ENCODE measurements at places on chromosomes 16 and 17. TPM values are rescaled to one million over a fixed set of nuclear protein-coding genes. Genes with fewer than 3 reads are reported as not detected.

GRCh38 chr17:71936977-71937376 lies 183.8 kb upstream of the SOX9 start:
- no peak overlapping the region for H3K4me3 ChIP-seq
- H3K36me3 ChIP-seq = no peaks in the 10 kb centered on the region
- no peak for DNase-seq
- H3K27ac ChIP-seq = no peak overlapping the region

- no peaks in the 10 kb centered on the region for H3K36me3 ChIP-seq
- no peak overlapping the region for H3K4me3 ChIP-seq
- H3K27me3 ChIP-seq = no peaks in the 10 kb centered on the region
- no peak overlapping the region for H3K27ac ChIP-seq
- no peak for DNase-seq
Observed at GRCh38 chr17:70955441-70955840, 786.1 kb downstream of the KCNJ2 start.

DNA sequence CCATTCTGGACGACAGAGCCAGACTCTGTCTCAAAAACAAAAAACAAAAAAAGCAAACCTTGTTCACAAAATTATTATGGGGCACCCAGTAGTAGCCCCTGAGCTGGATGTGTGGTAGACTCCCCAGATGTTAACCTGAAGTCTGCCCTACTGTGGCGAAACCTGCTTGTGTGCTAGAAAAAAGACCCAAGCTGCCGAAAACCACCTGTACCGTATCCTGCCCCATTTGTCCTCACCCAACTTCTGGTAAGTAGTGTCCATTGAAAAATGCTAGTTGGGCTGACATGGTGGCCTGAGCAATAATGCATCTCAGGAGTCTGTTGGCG lies 9.1 kb downstream of the RMI2 start:
- peaks cover 33% of the 10 kb centered on the region for H3K36me3 ChIP-seq
- H3K4me3 ChIP-seq = peak overlapping the region; percentile 46
- peaks cover 4% of the 10 kb centered on the region for H3K27me3 ChIP-seq
- H3K27ac ChIP-seq = peak overlapping the region; percentile 95

DNA sequence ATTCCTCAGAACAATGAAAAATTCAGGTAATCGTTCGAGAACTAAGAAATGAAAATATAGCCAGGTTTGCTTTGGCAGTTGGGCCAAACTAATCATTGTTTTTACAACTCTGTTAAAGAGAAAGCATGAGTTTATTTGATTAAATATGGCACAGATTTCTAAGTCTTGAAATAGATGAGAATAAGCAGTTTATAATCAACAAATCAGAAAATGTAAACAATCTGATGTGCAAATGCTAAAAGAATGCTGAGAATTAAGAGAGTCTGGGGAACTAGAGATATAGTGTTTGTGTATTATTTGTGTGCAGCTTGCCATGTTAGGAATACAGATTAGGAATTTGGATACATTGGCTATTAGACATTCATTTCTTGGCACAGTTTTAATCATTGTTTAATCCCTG lies 212.5 kb downstream of the TANC2 start:
- H3K27me3 ChIP-seq = no peaks in the 10 kb centered on the region
- no peak overlapping the region for H3K27ac ChIP-seq
- H3K4me1 ChIP-seq = no peaks in the 10 kb centered on the region
- no peak overlapping the region for H3K4me3 ChIP-seq
- peaks cover 6% of the 10 kb centered on the region for H3K36me3 ChIP-seq

GRCh38 chr16:88533381-88533917 lies 36.8 kb upstream of the ZC3H18 start:
- H3K27ac ChIP-seq = no peak overlapping the region
- no peak for DNase-seq
- no peak overlapping the region for H3K4me3 ChIP-seq
- H3K27me3 ChIP-seq = no peaks in the 10 kb centered on the region
- H3K36me3 ChIP-seq = peaks cover 5% of the 10 kb centered on the region

DNA sequence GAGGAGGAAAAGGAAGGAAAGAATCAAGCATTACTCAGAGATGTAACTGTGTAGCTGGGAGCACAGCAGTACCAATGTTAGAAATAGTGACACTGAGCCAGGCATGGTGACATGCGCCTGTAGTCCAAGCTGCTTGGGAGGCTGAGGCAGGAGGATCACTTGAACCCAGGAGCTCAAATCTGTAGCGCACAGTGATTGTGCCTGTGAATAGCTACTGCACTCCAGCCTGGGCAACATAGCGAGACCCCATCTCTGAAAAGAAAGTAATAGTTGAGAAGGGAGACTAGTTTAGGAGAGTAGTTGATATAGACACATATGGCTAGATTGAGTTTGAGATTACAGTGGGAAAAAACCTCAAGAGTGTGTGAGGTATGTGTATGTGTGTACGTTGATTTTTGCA lies 17.8 kb downstream of the MAP3K3 start:
- no peak for DNase-seq
- H3K27ac ChIP-seq = no peak overlapping the region
- peaks cover 9% of the 10 kb centered on the region for H3K4me1 ChIP-seq
- no peak overlapping the region for H3K4me3 ChIP-seq
- H3K27me3 ChIP-seq = no peaks in the 10 kb centered on the region
- H3K36me3 ChIP-seq = peaks cover 14% of the 10 kb centered on the region

DNA sequence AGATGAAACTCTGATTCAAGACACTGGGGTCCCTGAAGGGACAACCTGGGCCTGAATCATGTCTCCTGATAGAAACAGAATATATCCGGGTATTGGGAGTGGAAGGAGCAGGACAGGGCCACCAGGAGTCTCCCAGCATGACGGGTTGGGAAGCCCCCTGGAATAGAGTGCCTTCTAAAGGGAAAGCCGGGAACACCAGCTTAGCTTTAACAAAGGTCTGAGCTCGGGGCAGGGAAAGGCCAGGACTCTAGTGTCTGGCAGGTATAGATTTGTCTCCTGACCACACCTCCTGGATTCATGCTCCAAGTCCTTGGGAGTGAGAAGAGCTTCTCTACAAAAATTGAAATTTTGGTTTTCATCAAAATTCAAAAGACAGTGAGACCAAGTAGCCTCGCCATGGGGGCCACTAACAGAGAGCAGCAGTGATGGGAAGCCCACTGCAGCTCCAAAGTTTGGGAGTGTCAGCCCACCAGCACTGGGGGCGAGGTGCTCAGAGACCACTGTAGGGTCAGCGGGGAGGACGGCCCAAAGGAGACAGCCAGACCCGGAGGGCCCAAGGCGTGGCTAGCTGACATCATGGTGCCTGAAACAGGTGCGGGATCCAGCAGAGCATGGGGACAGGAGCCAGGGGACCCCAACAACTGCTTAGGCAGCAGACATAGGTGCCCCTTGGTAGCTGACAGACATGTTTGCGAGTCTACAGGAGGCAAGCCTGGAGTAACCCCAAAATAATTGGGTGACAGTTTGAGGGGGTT lies 81.0 kb downstream of the C16orf78 start:
- H3K36me3 ChIP-seq = no peaks in the 10 kb centered on the region
- H3K27ac ChIP-seq = no peak overlapping the region
- H3K27me3 ChIP-seq = no peaks in the 10 kb centered on the region
- no peak overlapping the region for H3K4me3 ChIP-seq

GRCh38 chr17:74380086-74380958 lies 13.0 kb downstream of the GPR142 start:
- H3K27ac ChIP-seq = no peak overlapping the region
- H3K4me1 ChIP-seq = no peaks in the 10 kb centered on the region
- no peak overlapping the region for H3K4me3 ChIP-seq
- H3K36me3 ChIP-seq = no peaks in the 10 kb centered on the region

- no peak for DNase-seq
- H3K4me1 ChIP-seq = no peaks in the 10 kb centered on the region
- no peak overlapping the region for H3K27ac ChIP-seq
- no peak overlapping the region for H3K4me3 ChIP-seq
- no peaks in the 10 kb centered on the region for H3K36me3 ChIP-seq
- H3K27me3 ChIP-seq = no peaks in the 10 kb centered on the region
Observed at GRCh38 chr16:49559242-49559641, 185.6 kb downstream of the C16orf78 start.

DNA sequence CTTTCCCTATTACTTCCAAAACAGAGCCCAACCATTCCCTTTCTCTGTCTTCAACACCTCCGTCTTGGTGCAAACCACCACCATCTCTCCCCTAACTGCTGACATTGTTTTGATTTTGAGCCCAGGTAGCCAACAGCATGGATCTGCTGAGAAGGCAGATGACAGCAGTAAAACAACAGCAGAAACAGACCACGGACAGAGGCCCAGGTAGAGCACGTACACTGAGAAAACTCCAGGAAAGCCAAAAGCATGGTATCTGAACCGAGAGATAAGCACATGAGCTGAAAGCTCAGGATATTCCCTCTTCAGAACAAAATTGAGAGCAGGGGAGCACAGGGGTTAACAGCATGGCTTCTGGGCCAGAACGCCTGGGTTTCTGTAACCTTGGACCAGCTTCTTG lies 18.9 kb upstream of the MAP3K14 start:
- H3K27ac ChIP-seq = no peak overlapping the region
- H3K27me3 ChIP-seq = peaks cover 2% of the 10 kb centered on the region
- no peak overlapping the region for H3K4me3 ChIP-seq
- peaks cover 14% of the 10 kb centered on the region for H3K4me1 ChIP-seq
- DNase-seq = no peak

DNA sequence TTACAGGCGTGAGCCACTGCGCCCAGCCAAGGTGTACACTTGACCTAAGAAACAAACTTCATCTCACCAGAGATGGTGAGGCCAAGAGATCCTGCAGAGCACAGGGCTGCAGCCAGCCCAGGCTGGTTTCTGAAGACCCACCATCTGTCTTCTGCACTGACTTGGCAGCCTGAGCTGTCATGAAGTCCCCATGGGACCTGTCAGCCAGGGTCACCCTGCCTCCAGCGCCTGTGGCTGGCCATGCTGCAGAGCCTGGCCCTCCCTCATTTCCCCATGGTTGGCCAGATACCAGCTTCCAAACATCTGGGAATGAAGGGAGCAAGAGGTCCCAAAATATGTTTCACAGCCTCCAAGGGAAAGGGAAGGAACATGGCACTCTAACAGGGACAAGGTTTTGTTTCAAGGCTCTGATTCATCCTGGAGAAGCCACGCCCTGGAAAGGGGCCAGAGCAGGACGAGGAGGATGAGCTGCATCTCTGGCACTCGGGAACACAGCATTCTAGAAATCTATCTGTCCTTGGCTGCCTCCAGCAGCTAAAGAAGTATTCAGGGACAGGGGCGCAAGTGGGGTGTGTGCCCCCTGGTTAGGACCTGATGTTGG lies 45.3 kb downstream of the DDX19A start:
- no peak overlapping the region for H3K4me3 ChIP-seq
- peaks cover 6% of the 10 kb centered on the region for H3K36me3 ChIP-seq
- H3K4me1 ChIP-seq = peaks cover 4% of the 10 kb centered on the region
- H3K27me3 ChIP-seq = no peaks in the 10 kb centered on the region
- no peak overlapping the region for H3K27ac ChIP-seq
- no peak for DNase-seq

DNA sequence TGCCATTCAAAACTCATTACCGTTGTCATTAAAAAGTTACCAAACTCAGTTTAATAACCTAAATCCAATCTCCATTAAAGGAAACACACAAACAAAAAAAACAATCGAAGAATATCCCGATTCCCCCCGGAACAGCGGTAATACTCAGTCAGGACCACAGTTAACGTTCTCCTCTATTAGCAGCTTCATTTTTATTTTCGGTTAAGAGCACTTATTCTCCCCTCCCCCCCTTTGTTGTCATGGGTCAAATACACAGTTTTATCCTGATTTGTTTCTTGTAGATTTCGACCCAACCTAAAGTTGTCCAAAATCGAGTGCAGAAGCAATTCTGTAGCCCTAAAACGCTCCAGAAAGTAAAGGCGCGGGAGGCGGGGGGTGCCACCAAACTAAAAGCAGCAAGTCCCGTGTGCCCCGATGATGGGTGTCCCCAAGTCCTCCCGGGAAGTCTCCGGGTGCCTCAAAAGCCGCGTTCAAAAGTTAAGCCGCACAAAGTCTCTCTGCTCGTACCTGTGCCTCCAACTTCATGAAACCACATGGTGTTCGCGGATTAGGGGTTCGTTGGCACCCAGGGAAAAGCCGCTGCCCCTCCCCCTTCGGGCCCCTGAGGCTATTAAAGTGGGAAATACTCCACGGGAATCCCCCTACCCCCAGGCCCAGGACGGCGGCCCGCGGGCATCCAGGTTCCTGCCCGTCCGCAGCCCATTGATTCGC lies 996 bp downstream of the SUMO2 start:
- peaks cover 45% of the 10 kb centered on the region for H3K4me1 ChIP-seq
- H3K27ac ChIP-seq = peak overlapping the region; percentile 92
- peak overlapping the region; percentile 97 for H3K4me3 ChIP-seq

DNA sequence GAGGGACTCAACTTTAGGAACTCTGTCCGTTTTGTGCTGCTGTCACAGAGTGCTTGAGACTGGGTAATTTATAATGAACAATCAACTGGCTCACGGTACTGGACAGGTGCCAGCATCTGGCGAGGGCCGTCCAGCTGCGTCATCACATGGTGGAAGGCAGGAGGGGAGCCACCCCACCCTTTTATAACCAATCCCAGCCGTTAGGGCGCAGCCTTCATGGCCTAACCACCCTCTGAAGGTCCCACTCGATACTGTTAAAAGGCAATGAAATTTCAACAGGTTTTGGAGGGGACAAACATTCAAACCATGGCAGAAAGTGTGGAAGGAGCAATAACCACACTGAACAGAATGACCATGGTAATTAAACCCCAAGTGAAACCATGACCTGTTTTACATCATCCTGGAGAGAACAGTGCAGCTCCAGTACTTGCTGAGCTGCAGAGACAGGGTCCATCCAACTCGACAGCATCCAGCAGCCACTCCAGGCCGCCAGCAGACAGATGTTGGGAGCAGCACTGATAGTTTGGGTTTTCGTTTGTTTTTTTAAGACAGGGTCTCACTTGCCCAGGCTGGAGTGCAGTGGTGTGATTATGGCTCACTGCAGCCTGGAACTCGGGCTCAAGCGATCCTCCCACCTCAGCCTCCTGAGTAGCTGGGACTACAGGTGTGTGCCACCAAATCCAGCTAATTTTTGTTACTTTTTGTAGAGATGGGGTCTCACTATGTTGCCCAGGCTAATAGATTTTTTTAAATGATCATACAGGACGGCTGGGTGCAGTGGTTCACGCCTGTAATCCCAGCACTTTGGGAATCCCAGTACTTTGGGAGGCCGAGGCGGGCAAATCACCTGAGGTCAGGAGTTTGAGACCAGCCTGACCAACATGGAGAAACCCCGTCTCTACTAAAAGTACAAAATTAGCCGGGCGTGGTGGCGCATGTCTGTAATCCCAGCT lies 11.0 kb downstream of the CHMP6 start:
- H3K27me3 ChIP-seq = peaks cover 29% of the 10 kb centered on the region
- peaks cover 10% of the 10 kb centered on the region for H3K4me1 ChIP-seq
- DNase-seq = peak; percentile 22
- no peak overlapping the region for H3K4me3 ChIP-seq
- H3K27ac ChIP-seq = no peak overlapping the region
- H3K36me3 ChIP-seq = peaks cover 6% of the 10 kb centered on the region

Gene ZP2
- total RNA-seq = not detected

Gene SHBG
- 0.30 TPM for total RNA-seq

Gene PCGF2
- total RNA-seq = 1.7 TPM

Gene ALOX15B
- 0.18 TPM for total RNA-seq

Gene TBC1D28
- total RNA-seq = not detected

Gene NOMO2
- 83.4 TPM for total RNA-seq

Gene CHD9NB
- total RNA-seq = not detected

Gene ADGRG1
- total RNA-seq = 6.8 TPM

Data from activated CD4-positive, alpha-beta T cell treated with anti-CD3 and anti-CD28 coated beads for 36 hours (primary cell).